Ureter (tissue), 1 donor: ENCODE measurements at places on chromosomes 4 and X. TPM values are rescaled to one million over a fixed set of nuclear protein-coding genes. Genes with fewer than 3 reads are reported as not detected.

DNA sequence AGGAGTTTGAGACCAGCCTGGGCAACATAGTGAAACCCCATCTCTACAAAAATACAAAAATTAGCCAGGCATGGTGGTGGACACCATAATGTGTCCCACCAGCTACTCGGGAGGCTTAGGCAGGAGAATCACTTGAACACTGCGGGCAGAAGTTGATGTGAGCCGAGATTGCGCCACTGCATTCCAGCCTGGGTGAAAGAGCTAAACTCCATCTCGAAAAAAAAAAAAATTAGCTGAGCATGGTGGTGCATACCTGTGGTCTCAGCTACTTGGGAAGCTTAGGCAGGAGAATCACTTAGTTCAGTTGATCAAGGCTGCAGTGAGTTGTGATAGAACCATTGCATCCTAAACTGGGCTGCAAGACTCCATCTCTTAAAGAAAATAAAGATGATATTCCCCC, 91.2 kb downstream of the PLS3 start:
- no peak for DNase-seq

DNA sequence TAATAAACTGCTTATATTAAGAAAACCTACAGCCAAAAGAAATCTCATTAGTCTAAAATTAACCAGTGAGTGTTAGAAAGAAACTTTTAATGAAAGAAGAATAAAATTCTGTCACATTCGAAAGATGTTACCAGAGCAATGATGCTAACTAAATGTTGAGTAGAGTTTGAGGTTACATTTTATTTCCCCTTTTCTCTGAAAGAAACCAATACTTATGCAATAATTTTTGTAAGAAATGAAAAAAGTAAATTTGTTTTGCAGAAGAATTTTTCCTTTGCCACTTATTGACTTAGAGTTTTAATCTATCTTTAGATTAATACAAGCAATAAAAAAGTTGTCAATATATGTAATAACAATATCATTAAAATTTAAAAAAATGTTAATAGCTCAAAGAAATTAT, 574.0 kb upstream of the GALNTL6 start:
- no peak for DNase-seq

DNA sequence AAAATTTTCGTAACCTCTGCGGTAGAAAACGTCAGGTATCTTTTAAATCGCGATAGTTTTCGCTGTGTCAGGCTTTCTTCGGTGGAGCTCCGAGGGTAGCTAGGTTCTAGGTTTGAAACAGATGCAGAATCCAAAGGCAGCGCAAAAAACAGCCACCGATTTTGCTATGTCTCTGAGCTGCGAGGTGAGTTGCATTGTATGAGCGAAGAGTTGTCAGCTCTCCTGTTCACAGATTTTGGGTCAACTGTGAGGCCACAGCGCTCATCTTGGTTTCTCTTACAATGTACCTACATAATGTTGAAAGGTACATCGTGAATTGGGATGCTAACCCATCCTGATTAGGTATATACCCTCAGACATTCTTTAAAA, 486 bp downstream of the CLCN3 start:
- DNase-seq = no peak

DNA sequence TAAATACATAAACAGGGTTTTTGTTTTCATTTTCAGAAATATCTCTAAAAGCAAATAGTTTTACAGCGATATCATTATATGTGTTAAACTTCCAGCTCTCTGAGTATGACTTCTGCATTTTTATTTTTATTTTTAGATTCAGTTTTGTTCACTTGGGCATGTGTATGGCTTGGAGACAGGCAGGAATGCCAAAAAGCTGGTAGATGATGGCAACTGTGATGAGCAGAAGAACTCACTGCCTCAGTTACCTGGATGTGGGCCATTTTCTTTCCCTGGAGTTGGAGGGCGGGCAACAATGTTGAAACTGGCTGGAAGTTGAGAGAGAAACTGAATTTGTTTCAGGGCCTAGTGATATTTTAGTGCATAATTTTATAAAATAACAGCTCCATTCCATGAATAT, 266.4 kb downstream of the ARHGAP24 start:
- DNase-seq = no peak

DNA sequence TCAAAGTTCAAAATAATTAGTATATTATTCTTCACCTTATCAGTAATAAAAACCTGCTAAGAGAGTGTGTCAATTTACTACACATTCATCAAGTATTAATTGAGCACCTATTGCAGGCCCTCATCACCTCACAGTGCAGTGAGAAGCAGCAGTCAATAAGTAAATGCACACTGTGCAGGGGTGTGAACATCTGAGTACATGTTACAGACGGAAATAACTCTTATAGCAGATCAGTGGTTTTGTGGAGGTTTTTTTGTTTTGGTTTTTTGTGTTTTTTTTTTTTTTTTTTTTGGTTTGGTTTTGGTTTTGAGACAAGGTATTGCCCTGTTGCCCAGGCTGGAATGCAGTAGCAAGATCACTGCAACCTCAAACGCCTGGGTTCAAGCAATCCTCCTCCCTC, 20.3 kb downstream of the KLF3 start:
- DNase-seq = no peak

GRCh38 chr4:80484712-80485111, 149.2 kb downstream of the CFAP299 start:
- no peak for DNase-seq

GRCh38 chrX:10755439-10756334, 135.3 kb upstream of the MID1 start:
- no peak for DNase-seq

DNA sequence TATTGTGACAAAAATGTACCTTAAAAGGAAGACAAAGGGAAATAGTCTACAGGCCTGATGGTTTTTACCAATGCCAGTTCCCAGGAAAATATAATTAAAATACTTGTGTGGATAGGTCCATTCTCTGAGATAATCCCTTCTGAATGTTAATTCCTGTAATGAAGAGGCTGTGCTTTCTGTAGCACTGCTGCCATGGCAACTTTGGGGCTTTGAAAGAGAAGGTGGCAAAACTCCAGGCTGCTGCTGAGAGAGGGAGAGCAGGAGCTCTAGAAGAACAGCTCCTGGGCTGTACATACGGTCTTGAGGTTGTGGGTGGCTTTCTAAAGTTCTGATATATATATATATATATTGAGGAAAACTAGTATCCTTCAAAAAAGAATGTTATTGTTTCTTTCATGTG, 125.4 kb downstream of the PDLIM5 start:
- DNase-seq = no peak

GRCh38 chrX:133561251-133561650, 146.0 kb upstream of the GPC4 start:
- DNase-seq = no peak

The TXLNG gene
- 16.8 TPM for total RNA-seq

The PABPC1L2A gene
- not detected for total RNA-seq

The RBM46 gene
- not detected for total RNA-seq

The SSX4 gene
- total RNA-seq = not detected

The STAG2 gene
- 68.4 TPM for total RNA-seq

The RTL3 gene
- not detected for total RNA-seq
